ENCODE measurements at places on chromosomes 2 and 18. TPM values are rescaled to one million over a fixed set of nuclear protein-coding genes. Genes with fewer than 3 reads are reported as not detected.

The TMEM169 gene
- 3.5 TPM for total RNA-seq

DNA sequence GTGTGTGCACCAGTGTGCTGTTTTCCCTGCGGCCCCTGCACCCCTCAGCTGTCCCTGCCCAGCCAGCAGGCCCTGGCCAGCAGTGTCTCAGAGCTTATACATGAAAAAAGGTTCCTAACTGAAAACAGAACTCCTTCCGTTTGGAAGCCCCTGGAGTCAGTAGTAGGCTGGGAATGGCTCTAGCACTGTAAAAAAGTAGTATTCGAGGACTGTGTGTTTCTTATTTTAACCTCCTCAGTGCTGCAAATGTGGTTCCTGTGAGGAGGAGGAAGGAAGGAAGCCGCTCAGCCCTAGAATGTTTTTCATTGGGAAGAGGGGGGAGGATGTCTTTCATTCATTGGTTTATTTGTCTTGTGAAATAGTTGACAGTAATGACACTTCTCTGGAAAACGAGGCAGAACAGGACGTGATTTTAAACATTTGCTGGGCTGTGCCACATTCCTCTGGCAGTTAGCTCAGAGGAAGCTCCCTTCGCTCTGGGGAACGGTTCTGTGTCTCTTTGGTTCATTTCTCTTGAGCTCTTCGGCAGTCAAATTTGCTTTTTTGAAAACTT lies 103.5 kb downstream of the SPTBN1 start:
- peaks cover 45% of the 10 kb centered on the region for H3K4me1 ChIP-seq
- DNase-seq: no peak
- H3K4me3 ChIP-seq: peak overlapping the region; percentile 91

GRCh38 chr2:47666332-47666731 lies 116.6 kb upstream of the MSH6 start:
- no peak for DNase-seq
- H3K27me3 ChIP-seq: peaks cover 2% of the 10 kb centered on the region
- no peak overlapping the region for H3K4me3 ChIP-seq
- no peaks in the 10 kb centered on the region for H3K36me3 ChIP-seq
- H3K27ac ChIP-seq: no peak overlapping the region
- no peaks in the 10 kb centered on the region for H3K4me1 ChIP-seq

GRCh38 chr2:142756430-142756829 lies 121.0 kb upstream of the KYNU start:
- H3K36me3 ChIP-seq: no peaks in the 10 kb centered on the region
- no peak for DNase-seq
- H3K4me3 ChIP-seq: no peak overlapping the region
- no peaks in the 10 kb centered on the region for H3K27me3 ChIP-seq

DNA sequence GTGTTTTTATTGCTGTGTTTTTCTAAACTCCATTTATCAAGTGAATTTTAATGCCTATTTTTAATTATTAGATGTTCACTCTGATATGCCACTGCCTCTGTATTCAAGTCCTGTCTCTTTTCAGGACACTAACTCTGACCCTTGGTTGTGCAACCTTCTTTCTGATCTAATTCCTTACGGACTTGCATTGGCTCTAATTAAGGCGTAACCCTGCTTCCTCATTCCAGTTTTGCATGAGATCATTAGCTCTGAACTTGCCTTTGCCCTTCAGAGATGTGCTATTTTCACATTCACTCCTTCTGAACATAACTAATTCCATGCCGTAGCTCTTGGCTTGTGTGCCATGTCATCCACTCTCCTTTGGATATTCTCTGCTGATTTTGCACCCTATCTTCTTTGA lies 162.5 kb upstream of the TMEFF2 start:
- H3K4me1 ChIP-seq: no peaks in the 10 kb centered on the region
- no peaks in the 10 kb centered on the region for H3K27me3 ChIP-seq
- DNase-seq: no peak

DNA sequence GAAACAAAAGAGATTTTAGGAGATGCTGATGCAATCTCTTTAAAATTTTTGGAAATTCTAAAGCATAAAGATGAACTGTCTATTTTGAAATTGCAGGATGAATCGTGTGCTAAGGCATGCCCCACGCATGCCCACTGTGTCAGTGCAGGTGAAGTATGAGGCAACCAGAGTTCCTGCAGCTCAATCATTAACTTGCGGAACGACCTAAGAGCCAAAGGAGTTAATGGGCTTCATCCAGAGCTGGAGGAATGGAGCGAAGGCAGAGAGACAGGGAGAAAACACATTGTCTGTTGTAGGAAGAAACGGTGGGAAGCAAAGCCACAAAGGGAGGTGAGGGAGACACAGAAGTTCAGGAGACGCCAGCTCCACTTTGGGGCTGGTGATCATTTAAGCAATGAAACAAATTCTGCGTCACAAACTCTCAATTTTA lies 265.2 kb downstream of the CCDC85A start:
- no peaks in the 10 kb centered on the region for H3K36me3 ChIP-seq
- no peak overlapping the region for H3K27ac ChIP-seq
- H3K4me1 ChIP-seq: no peaks in the 10 kb centered on the region
- no peak overlapping the region for H3K4me3 ChIP-seq
- DNase-seq: no peak

GRCh38 chr2:134207589-134208209 lies 46.2 kb upstream of the MGAT5 start:
- no peaks in the 10 kb centered on the region for H3K27me3 ChIP-seq
- peak; percentile 63 for DNase-seq
- H3K4me1 ChIP-seq: peaks cover 6% of the 10 kb centered on the region
- no peak overlapping the region for H3K27ac ChIP-seq
- H3K36me3 ChIP-seq: no peaks in the 10 kb centered on the region
- H3K4me3 ChIP-seq: no peak overlapping the region

Data from activated CD4-positive, alpha-beta memory T cell treated with anti-CD3 and anti-CD28 coated beads, Interleukin-2, amount 10 ng/mL, durations not matched to agents 7 days and 5 days (primary cell).